ENCODE measurements at places on chromosomes 13 and 19.

- no peak for DNase-seq
These were observed 1080.9 kb downstream of the SLITRK5 start for GRCh38 chr13:88752041-88752440.

DNA sequence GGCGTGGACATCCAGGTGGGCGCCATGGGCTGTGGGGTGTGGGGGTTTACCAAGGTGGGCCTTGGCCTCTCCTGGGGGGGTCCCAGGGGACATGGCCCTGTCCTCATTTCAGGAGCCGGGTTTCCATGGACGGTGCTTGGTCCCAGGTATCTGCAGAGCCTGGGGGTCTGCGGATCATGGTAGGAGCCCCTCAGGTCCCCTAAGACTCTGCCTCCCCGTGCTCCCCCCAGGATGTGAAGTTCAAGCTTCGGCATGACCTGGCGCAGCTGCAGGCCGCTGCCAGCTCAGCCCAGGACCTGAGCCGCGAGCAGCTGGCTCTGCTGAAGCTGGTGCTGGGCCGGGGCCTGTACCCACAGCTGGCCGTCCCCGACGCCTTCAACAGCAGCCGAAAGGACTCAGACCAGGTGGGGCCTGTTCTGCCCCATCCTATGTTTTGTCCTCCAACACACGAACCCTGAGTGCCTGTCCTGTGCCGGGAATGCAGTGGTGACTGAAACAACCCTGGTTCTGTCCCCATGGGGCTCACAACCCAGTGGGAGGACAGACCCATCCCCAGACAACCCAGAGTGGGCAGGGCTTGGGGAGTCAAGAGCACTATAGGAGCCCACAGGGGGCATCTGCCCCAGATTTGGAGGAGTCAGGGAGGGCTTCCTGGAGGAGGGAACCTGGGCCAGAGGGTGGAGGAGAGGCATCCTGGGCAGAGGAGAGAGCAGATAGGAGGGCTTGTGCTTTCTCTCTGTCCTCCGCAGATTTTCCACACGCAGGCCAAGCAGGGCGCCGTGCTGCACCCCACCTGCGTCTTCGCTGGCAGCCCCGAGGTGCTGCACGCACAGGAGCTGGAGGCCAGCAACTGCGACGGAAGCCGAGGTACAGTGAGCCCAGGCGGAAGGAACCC lies 26.8 kb downstream of the DHX34 start:
- no peak for DNase-seq

GRCh38 chr13:113744197-113745000 lies 14.6 kb upstream of the TMEM255B start:
- no peak for DNase-seq

- DNase-seq = no peak
These were observed 1.7 kb upstream of the SBK3 start for GRCh38 chr19:55546822-55547614.

DNA sequence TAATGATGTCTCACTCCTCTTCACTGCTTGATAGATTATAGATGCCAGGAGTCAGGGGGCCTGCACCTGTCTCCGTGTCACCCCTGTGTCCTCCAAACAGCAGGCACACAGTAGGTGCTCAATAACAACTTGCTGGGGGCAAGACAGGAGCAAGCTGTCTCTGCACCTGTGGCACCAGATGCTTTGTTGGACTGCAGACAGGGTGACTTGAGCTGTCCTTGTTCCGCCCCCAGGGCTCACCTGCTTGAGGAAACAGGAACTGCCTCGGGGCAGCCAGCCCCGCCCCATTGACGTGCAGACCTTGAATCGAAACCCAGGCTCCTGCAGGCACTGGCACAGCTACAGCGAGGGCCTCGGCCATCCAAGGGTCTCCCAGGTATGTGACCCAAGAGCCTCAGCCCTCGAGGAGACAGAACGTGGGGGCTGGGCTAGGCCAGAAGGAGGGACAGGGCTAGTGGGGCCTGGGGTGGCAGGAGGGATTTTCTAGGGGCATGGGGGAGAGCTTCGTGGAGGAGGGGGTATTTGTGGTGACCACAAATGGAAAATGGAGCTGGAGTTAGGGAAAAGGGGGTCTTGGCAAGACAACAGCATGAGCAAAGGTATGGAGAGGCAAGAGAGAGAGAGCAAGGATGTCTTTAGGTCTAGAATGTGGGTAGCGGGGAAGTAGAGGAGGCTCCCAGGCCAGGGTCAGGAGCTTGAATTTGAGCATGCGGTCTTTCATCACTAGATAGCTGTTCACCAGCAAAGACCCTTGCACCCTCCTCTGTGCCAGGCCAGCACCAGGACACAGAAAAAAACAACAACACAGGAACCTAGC lies at the start of gene HSH2D:
Gene HSH2D (plus strand): TSS at position 287 of the 817 bp plus-strand sequence. CDS start 5,066 bp downstream, outside the sequence.
- DNase-seq = peak; percentile 77

- peak; percentile 20 for DNase-seq
These were observed 6.2 kb downstream of the ZC3H4 start for GRCh38 chr19:47107202-47107952.

GRCh38 chr19:46715975-46716671 lies 791 bp downstream of the PRKD2 start:
- DNase-seq = no peak

GRCh38 chr13:37686501-37686900 lies 87.9 kb upstream of the POSTN start:
- no peak for DNase-seq

- DNase-seq = no peak
These were observed 20.1 kb upstream of the MYO16 start for GRCh38 chr13:108609353-108609752.

DNA sequence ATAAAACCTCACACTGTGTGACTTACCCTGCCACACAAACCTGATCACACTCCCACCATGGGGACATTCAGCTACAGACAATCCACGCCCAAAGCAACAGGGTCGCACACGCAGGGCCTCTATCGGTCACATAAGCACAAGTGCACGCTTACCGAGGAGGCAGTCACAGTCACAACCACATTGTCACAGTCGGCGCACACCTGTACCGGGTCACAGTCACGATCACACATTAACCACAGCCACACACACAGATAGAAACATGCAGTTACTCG lies 579 bp downstream of the ZNF566 start:
- no peak for DNase-seq

DNA sequence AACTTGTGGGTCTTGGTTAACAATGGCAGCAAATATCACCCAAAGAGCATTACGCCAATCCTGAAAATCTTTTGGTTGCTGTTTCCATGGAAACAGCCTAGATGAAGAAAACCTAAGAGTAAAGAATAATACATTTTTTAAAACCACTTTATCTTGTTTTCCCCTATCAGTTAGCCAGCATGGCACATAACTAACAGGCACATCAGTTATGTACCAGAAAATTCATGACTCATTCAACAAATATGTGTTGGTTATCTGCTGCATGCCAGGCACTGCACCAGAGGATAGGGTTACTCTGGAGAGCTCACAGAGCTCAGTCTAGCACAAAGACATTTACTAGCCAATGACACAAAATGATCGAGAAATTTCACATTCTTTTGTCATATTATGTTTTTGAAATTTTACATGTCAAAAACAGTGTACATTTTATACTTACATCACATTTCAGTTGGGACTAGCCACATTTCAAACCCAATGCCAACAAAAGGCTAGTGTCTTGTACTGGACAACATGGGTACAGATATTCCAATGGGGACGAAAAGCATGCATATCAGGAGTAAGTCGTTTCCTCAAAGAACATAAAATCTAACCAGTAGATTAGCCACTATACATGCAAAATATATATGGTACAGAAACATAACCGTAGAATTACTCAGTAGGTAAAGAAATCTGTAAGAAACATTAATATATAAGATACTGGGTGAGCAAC lies 20.3 kb downstream of the LNX2 start:
- DNase-seq = no peak

DNA sequence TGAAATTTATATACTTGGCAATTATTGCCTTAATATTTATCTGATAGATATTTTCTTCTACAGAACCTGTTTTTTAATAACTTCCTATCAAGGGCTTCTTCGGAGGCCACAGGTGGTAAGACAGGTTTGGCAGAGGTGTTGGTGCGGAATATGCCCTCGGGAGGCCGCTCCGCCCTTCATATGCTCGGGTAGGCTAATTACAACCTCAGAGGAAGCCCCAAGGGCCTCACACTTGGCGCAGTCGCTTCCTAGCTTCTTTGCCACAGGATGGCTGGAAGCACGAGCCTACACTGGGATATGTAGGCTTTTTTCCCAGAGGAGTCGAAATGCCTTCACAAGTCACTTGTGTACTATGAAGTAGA lies 68.8 kb downstream of the LMO7 start:
- no peak for DNase-seq

DNA sequence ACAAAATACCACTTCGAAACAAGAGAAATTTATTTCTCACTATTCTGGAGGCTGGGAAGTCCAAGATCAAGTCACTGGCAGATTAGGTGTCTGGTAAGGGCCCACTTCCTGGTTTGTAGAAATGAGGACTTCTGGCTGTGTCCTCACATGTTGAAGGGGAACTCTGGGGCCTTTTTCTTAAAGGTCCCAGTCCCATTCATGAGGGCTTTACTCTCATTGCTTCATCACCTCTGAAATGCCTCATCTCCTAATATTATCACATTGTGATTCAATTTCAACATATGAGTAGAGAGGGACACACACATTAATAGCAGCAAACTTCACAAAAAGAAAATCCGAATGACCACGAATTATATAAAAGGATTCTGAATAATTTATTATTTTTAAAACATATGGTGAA lies 21.6 kb upstream of the SIGLEC14 start:
- DNase-seq = no peak

- no peak for DNase-seq
These were observed 520.9 kb downstream of the KLF5 start for GRCh38 chr13:73579574-73580274.

DNA sequence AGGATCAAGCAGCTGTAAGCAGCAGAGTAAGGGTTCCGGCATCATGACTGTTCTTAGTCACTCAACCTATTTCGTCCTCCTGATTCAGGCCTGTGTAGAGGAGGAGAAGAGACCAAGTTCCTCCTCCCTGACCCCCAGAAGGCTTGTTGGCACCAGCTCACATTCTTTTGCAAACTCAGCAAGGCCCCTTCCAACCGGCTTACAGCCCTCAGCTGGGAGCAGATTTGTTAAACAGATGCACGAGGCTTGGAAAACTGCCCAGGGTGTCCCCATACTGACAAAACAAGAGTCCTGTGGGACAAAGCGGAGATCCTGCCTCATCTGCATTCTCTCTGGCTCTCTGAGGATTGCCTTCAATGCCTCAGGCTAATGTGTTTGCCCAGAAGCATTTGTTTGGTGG lies 113.2 kb upstream of the SOX21 start:
- DNase-seq = no peak

DNA sequence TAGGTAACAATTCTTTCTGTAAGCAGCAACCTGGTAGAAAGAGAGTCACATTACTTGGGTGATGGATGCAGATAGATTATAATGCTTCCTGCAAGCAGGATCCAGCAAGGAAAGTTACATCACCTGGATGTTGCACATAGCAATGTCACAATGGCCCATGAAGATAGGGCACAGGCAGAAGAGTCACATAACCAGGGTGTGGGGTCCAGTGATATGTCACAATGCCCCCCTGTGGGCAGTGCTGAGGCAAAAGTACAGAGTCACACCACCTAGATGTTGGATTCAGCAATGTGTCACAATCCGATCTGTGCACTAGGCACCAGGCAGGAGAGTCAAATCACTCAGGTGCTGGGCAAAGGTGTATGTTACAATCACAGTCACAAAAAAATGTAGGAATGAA lies 4.0 kb upstream of the ZNF43 start:
- no peak for DNase-seq

DNA sequence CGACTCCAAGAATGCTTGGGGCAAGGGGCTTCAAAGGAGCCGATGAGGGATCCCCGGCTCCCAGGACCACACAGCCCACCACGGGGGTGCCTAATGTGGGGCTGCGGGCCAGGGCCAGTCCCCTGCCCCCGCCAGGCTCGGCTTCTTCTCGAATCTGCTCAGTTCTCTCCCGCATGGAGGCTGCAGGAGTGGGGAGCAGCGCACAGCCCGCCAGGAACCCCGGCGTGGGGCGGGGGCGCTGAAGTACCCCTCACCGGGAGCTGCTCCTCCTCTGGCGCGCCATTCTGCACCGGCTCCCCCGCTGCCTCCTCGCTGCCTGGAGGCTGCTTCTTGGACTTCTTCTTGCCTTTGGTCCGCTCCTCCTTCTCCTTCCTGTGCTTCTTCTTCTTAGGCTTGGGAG lies 14.7 kb downstream of the IZUMO4 start:
- DNase-seq = no peak

- DNase-seq = no peak
These were observed at the start of gene MAG for GRCh38 chr19:35291916-35292315. Gene MAG (plus strand): TSS chr19:35292161. CDS start chr19:35295409, 3,248 bp downstream.

- DNase-seq = peak; percentile 31
These were observed at the start of gene ALOX5AP for GRCh38 chr13:30735025-30735871. Gene ALOX5AP (plus strand): TSS chr13:30735543. CDS start chr13:30735606, 63 bp downstream.

GRCh38 chr13:113883921-113884804 lies 20.3 kb upstream of the GAS6 start:
- no peak for DNase-seq

DNA sequence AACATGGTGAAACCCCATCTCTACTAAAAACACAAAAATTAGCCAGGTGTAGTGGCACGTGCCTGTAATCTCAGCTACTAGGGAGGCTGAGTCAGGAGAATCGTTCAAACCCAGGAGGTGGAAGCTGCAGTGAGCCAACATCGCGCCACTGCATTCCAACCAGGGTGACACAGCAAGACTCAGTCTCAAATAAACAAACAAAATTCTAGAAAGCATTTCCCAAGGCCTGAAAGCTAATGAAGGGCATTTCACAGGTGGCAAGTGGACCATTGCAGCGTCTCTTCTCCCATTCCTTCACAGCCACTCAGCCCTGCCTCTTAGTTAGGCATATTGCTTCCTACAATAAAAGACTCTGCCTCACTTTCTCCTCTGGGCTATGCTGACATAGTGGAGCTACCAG lies 13.5 kb upstream of the RXFP2 start:
- no peak for DNase-seq

GRCh38 chr19:33522371-33522662 lies 726 bp upstream of the PEPD start:
- no peak for DNase-seq

- DNase-seq = no peak
These were observed 493 bp upstream of the LHFPL6 start for GRCh38 chr13:39603424-39603947.

DNA sequence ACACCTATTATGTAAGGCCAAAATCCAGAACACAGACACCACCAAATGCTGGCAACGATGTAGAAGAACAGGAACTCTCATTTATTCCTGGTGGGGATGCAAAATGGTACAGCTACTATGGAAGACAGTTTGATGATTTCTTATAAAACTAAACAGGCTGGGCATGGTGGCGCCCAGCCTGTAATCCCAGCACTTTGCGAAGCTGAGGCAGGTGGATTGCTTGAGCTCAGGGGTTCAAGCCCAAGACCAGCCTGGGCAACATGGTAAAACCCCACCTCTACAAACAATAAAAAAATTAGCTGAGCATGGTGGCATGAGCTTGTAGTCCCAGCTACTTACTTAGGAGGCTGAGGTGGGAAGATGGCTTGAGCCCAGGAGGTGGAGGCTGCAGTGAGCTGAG lies 98.3 kb downstream of the TUBA3C start:
- DNase-seq = no peak

DNA sequence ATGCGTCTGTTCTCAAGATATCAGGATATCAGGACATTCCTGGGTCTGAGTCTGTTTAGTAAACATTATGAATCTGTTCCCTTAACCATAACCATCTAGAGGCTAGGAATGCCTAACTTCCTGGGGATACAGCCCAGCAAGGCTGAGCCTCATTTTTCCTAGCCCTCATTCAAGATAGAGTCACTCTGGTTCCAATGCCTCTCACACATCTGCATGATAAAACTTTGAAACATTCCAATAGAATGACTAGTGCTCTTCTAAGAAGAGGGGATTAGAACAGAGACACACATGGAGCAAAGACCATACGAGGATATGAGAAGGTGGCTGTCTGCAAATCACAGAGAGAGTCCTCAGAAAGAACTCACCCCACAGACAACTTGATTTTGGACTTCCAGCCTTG lies 20.6 kb upstream of the CABP5 start:
- DNase-seq = no peak
